Fibroblast of skin of left biceps (primary cell): ENCODE measurements at places on chromosomes 2 and 18.
A peak's percentile ranks its signal among the peaks of the same experiment; 100 is the strongest.

DNA sequence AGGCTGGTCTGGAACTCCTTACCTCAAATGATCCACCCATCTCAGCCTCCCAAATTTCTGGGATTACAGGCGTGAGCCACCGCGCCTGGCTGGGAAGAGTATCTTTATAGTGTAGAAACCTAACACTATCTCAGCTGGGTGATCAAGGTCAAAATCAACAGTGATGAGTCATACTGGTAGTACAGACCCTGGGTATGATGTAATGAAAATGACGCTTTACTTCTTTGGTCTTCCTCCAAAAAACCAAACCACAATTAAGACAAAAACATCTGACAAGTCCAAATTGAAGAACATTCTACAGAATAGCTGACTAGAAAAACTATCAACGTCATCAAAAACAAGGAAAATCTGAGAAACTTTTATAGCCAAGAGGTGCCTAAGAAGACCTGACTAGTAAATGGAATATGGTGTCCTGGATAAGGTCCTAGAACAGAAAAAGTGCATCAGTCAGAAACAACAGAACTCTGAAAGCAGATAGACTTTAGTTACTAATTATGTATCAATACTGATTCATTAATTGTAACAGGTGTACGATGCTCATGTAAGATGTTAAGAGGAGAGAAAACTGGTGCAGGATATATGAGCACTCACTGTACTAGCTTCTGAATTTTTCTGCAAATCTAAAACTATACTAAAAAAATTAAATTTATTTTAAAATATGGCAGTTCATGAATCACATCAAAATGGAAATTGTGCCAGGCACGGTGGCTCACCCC is 25.4 kb downstream of the PDCL3 start:
- DNase-seq: no peak

GRCh38 chr2:43840965-43841364 is 2.2 kb downstream of the ABCG8 start:
- no peak for DNase-seq

DNA sequence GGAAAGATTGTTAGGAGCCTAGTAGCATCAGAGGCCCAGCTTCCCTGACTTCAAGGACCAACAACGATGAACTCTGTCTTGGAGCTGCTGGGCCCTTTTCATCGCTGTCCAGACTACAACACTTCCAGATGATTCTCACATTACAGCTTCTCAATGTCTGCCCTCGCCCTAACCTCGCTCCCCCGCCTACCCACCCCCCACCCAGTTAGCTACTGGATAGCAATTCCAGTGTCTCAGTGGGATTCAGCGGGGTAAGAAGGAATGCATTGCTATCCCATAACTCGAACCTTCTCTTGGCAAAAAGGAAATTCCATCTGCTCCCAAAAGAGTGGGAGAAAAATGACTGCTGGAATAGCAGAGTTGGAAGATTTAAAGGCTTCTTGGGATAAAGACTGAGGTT is 65.0 kb downstream of the RPL37A start:
- no peak for DNase-seq

GRCh38 chr2:203782262-203782976 is 76.0 kb downstream of the CD28 start:
- peak; percentile 92 for DNase-seq

DNA sequence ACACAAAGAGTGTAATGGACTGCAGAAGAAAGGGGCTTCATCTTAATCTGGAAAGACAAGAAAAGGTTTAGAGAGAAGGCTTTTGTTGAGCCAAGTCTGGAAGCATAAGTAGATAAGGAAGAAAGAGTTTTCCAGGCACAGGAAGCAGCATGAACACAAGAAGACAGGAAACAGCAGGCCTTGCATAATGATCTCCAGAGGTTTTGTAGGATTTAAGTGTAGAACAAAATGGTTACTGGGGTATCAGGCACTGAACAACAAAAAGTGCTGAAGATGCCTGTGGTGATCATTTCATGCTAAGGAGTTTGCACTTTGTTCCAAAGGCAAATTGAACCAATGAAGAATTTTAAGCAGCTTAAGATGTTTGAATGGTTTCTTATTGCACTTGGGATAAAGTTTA is 281.6 kb upstream of the TANK start:
- DNase-seq: no peak

- DNase-seq: peak; percentile 42
Observed at GRCh38 chr2:225354281-225354774, 45.2 kb upstream of the NYAP2 start.

DNA sequence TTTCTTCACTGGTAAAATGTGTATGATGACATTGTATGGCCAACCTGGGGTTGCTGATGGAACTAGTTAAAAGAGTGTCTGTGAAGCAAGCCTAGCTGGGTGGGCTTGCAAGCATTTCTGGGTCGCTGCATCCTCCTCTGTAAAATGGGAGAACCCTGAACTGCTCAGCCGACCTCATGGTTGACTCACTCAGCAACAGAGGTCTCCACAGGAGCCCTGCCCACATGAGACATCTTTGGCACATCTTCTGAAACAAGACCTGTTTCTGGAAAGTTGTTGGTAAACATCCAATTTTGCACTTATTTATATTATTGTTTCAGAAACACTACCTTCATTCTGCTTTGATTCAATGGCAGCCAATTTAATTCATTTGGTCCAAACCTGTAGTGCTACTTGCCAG is 52.6 kb downstream of the BCL11A start:
- no peak for DNase-seq

GRCh38 chr2:238024986-238025385 is 35.8 kb upstream of the SCLY start:
- peak; percentile 13 for DNase-seq

- no peak for DNase-seq
Observed at GRCh38 chr18:77866351-77866750, 616.7 kb downstream of the GALR1 start.

DNA sequence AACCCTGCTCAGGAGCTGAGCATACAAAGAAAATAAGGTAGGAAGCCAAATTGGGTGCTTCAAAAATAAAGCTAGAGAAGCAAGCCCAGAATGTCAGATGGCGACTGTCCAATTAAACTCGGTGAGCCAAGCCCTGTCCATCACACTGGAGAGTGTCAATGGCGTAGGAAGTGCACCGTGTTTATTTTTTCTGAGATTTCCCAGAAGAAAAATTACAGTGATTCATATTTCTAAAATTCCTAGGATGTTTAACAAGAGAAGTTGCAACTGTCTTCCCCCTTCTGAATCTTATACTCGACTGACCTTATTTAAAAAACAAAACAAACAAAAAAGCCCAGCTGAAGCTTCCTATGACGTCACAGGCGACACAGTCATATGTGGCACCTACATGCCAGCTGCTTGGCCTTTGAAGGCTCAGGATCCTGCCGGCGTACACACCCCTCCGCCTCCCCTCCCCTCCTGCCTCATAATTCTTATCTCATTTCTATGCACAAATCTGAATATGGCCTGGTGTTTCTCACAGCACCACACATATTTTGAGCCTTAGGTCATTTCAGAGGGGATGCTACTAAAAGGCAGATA is 60.8 kb downstream of the MBP start:
- peak; percentile 83 for DNase-seq

GRCh38 chr2:17680119-17680518 is 73.5 kb downstream of the SMC6 start:
- DNase-seq: no peak

DNA sequence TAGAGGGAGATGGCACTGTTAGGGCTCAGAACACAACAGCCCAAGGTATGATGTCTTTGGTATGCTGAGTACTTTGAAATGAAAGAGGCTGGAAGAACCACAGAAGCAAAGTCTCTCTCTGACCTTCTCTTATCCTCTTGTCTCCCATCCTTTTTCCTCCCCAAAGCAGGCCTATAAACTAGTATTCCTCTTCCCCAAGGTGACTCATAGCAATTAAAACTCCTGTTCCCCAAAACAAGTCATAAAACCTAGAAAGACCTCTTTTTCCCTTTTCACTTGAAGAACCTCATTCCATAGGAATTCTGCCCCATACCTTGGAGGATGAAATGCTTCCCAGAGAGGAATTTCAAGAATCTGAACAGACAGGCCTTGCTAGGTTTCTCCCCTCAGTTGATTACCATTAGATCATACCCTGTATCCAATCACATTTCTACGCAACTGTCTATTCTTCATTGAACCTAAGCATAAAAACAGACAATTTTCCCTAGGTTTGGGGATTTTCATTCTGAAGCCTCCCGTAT is 25.7 kb downstream of the MDH1 start:
- peak; percentile 75 for DNase-seq

DNA sequence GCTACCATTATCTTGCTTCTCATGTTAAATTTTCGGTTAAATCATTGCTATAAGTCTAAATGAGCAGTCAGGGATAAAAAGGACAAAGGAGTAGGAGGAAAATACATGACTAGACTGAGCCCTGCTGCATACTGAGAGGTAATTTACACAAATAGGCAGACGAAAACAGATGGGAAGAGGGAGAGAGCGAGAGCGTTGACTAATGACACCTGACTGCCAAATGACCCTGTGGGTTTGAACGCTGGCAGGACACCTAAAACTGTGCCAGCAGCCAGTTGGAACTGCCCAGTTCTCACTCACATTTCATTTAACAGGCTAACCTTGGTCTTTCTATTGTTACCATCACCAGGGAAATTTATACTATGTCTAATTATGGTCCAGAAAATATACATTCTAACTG is 978.2 kb downstream of the CPS1 start:
- DNase-seq: no peak
